Coronary artery (tissue), 2 donors: ENCODE measurements at places on chromosomes 1 and 21.

- DNase-seq, result no peak
Measured at GRCh38 chr1:56216218-56216617, 363.1 kb downstream of the PLPP3 start.

GRCh38 chr1:99749504-99750347 is 16.7 kb downstream of the FRRS1 start:
- no peak for DNase-seq

GRCh38 chr1:201468501-201468843 is 516 bp downstream of the PHLDA3 start:
- no peak for DNase-seq

DNA sequence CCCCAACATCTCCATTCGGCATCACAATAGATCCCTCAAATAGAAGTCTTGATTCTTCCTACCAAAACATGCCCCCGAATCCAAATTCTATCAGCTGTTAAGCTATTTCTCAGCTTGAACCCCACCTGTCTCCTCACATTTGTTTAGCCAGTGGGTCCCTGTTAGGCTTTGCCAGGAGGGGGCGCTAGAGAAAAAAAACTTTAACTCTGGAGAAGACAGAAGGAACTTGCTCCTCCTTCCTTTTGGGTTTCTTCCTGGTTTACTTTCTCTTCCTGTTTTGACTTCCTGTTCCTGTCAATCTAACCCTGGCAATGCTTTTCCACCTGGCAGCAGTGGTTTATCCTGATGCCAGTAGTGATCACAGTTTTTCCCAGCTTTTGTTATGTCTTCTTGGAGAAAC is 95.6 kb upstream of the KCNK1 start:
- no peak for DNase-seq

- DNase-seq, result no peak
Measured at GRCh38 chr1:147725685-147726084, 34.7 kb downstream of the GJA5 start.

DNA sequence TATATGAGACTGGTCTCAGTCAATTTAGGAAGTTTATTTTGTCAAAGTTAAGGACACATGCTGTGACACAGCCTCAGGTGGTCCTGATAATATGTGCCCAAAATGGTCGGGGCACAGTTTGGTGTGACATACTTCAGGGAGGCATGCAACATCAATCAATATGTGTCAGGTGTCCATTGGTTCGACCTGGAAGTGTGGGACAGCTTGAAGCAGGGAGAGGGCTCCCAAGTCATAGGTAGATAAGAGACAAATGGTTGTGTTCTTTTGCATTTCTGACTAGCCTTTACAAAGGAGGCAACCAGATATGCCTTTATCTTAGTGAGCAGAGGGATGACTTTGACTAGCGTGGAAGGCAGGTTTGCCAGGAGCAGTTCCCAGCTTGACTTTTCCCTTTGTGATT is 4.5 kb upstream of the ERVH48-1 start:
- DNase-seq, result no peak

DNA sequence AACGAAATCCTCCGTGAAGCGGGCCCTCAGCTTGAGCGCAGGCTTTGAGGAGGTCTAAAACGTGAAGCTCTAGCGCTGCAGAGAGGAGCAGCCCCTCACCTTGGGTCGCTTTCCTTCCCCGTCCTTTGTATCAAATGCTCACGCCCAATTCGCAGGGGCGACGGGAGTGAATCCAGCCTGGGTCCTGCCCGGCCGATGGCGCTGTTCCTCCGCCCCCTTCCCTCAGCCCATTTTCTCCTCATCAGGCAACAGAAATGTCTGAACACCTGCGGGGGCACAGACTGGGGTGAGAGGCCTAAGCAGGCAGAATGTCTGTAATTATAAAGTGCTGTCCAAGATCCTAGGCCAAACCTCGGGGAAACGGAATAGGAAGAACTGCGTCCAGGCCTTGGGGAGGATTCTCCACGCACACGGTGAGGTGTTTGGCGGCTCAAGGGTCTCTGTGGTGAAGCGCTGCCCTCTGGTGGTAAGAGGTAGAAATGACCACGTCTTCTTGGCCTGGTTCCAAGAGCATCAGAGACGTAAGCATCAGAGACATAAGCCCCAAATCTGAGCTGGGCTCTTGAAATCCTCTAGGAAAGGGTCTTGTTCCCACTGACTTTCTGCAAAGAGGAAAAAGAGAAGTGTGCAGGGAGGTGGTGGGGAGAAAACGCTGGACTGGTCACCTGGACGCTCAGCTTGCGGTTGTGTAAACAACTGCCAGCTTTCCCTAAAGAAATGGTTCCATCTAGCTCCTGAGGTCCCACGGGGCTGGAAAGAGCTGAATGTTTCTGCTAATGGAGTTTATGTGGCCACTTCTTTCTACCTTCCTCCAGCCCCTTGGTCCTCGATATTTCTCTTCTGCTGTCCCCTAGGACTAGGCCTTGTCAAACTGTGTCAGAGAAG is 92.1 kb upstream of the CD53 start:
- DNase-seq, result no peak

- no peak for DNase-seq
Measured at GRCh38 chr1:22177354-22178003, 34.6 kb upstream of the WNT4 start.

- no peak for DNase-seq
Measured at GRCh38 chr1:210248341-210248740, 15.7 kb downstream of the SERTAD4 start.

DNA sequence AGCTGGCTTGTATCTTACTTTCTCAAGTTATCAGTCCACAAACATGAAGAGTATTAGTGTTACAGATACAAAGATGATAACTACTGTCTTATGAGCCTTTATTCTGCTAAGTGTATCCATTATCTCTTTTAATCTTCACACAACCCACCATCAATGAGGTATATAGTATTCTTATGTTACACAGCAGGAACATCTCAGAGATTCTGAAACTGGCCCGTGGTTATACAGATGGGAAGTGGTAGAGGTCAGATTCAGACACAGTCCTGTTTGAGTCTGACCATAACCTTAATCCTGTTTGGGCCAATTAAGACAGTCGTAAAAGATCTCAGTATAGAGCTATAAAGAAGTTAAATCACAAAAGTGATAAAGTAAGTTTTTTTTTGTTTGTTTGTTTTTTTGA is 5.1 kb upstream of the TMEM269 start:
- DNase-seq, result no peak

GRCh38 chr1:2014181-2014580 is 5.0 kb upstream of the GABRD start:
- no peak for DNase-seq

GRCh38 chr21:35529171-35529863 is 480.2 kb upstream of the RUNX1 start:
- no peak for DNase-seq

- no peak for DNase-seq
Measured at GRCh38 chr1:221106616-221107015, 227.4 kb downstream of the HLX start.

DNA sequence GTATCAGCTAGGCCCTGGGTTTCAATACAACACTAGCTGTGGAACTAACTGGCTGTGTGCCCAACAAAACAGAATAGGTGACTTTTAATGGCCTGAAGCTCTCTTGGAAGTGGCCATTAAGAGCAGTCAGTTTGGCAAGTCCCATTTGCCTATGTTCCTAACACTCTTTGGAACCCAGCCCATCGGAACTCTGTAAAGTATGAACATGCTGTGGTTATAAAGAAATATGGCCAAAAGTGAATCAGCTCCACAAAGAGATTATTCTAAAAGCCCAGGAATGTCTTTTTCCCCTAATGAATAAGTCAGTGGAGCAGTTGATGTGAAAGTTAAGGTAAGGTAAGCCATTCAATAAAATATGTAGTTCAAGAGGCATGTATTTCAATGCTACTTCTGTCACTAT is 223.7 kb upstream of the ADAMTS5 start:
- DNase-seq, result no peak

- DNase-seq, result peak; percentile 46
Measured at GRCh38 chr1:212968368-212968863, 18.1 kb downstream of the VASH2 start.

DNA sequence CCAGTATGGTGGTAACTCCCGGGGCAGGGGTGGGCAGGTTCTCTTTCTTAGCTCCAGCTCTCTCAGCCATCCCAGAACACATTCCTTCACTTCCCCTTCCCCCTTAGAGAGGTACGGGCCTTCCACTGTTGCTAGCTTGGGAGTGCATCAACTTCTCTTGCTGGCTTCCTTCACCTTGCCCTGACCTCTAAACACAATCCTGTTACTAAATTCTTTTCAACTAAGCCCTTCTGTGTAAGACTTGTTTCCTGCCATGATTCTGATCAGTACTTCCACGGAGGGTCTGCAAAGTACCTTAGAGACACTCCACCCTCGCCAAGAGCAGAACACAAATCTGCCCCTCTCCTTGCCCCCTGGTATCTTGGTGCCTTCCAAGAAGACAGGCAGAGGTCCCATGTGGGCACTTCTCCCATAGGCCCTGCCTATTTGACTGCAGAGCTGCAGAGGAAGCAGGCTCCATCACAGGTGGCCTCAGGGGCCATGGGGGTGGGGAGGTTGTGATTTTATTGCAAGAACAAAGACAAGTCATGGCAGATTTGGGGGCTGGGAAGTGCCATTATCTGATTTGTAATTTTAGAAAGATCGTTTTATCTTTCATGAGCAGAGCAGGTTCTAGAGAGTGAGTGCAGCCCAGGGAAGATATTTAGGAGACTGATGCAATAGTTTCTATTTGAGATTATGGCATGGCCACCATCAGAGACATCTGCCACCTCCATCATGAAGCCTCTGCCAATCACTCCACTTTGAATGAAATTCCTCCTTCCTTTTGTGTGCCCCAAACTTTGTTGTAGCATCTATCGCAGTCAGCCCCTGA is 182.5 kb upstream of the JUN start:
- peak; percentile 62 for DNase-seq
